Activated T-cell treated with anti-CD3 and anti-CD28 coated beads for 4 hours (primary cell): ENCODE measurements at places on chromosomes 7 and 10.

- DNase-seq, result no peak
Observed at GRCh38 chr10:76209135-76209534, 777.7 kb downstream of the LRMDA start.

DNA sequence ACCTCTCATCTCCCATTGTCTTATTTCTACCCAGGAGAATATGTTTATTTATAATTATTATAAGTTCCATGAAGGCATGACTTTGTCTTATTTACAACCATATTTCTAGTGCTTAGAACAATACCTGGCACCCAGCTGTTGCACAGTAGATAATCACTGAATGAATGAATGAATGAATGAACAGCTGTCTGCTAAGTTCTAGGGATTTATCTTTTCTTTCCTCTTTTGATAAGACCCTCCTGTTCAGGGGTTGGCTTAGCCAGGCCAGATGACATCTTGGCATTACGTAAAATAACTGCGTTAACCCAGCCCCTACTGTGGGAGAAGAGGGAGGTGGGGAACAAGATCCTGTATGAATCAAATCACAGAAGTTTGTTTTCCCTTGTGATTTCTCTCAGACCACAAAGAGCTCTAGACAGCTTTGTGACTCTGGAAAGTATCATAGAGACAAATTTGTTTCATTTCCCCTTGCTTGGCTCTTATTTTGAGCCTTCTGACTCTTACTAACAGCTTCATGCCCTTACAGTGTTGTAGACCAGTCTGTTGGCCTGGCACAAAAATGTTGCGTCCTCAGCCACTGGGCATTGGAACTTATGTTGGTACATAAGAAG, 8.4 kb downstream of the ZNF862 start:
- DNase-seq, result no peak

GRCh38 chr10:14545827-14546226, 215.1 kb upstream of the FRMD4A start:
- no peak for DNase-seq

DNA sequence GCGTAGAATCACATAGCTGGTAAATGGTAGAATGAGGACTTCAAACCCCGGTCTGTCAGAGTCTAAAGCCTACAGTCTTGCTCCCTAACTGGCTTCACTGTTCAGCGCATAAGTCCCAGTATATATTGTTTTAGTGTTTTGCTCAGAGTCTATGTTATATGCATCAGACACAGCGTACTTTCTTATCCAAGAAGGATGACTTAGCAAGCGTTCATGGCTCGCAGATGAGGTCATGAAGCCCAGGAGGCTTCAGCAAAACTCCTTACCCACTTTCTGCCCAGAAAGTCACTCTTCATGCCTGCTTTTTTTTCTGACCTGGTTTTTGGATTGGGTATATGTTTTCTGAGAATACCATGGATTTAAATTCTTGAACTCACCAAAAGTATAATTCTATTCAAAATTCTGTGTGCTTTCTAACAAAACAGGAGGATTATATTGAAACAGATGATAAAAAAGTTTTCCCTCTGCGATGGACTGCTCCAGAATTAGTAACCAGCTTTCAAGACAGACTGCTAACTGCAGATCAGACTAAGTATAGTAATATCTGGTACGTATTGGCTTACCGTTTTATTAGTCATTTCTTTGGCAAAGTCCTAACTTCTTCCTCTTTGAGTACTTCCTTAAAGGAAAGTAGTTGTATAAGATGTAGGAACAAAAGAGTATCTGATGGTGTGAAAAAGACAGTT, 24.6 kb upstream of the BHLHA15 start:
- DNase-seq, result no peak

DNA sequence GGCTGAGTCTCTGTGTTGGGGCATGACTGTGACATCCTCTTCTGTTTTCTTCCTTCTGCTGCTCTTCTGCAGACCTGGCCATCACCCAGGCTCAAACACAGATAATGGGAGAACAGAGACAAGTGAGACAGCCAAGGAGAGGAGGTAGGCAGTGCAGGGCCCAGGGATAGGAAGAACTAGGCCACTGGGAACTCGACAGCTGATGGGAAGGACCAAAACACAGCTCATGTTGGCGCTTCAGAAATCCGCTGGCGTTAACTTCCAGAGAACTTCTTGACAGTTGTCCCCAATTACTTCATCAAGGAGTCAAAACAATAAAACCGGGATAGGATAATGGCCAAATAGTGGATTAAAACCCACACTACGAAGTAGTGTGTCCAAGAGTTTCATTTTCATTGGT, 97.0 kb upstream of the PALS2 start:
- DNase-seq, result no peak

DNA sequence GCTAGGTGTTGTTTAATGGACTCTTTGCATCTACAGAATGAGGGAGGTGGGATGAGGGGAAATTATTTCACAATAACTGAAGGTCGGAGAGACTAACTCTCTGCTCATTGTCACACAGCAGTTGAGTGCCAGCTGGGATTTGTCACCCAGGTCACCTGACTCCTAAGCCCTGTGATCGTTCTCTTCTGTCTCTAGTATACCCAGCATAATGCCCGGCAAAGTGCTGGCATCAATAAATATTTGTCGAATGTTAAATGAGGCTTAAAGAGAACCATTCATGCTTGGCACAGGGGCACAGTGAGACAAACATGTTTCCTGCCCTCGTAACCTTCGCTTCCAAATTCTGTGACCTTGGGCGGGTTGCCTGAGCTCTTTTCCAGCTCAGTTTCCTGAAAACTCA, 70.8 kb downstream of the TCF7L2 start:
- DNase-seq, result no peak

DNA sequence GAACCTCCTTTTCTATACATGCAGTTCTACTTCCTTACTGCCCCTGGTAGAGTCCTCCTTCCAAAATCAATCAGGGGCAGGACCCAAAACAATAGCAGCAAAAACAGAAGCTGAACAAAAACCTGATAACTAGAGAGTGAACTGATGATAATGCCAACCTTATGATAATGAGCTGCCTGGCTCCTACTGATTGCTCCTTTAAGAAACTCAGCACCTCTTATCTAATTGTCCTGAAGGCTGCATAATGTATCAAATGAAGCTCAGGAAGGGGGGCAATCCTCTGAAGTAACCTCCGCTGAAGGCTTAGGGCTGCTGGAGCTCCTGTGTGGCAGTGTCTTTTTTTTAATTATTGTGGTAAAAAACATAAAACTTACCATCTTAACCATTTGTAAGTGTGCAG, 257.0 kb downstream of the PHTF2 start:
- DNase-seq, result no peak

- DNase-seq, result no peak
Observed at GRCh38 chr7:90251304-90251635, 6.3 kb downstream of the CFAP69 start.
